ENCODE measurements at places on chromosomes 1 and 21.
A peak's percentile ranks its signal among the peaks of the same experiment; 100 is the strongest.

GRCh38 chr1:23184212-23184934 is 15.7 kb upstream of the LUZP1 start:
- DNase-seq = peak; percentile 52

GRCh38 chr1:99544328-99544727 is 101.6 kb upstream of the PALMD start:
- DNase-seq = no peak

DNA sequence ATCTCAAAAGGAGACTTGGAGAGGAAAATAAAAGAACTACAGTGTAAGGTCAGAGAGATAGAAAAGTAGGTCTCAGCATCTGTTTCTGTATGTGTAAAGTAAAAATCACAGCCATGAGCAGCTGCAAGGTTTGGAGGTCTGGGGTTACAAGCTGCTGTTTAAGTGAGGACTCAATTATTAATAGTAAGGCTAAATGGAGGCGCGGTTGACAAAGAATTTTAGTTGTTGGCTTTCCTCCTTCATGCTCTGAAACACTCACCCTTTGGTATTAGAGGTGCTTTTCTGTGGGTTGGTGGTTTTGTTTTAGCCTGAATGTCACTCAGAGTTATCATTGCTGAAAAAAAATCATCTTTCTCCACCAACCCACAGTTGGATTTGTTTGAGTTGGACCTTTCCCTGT is 59.8 kb upstream of the HAO2 start:
- no peak for DNase-seq

- DNase-seq = no peak
These were observed 443.2 kb downstream of the CAMTA1 start for GRCh38 chr1:7228252-7228961.

DNA sequence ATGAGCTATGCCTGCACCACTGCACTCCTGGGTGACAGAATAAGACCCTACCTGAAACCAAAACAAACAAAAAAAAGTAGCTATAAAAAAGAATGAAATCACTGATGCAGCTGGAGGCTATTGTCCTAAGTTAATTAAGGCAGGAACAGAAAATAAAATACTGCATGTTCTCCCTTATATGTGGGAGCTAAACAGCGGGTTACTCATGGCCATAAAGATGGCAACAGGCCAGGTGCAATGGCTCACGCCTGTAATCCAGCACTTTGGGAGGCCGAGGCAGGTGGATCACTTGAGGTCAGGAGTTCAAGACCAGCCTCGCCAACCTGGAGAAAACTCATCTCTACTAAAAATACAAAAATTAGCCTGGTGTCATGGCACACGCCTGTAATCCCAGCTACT is 152.7 kb downstream of the PIK3R3 start:
- DNase-seq = no peak

GRCh38 chr1:205979301-205979700 is 23.9 kb downstream of the RAB7B start:
- DNase-seq = no peak

DNA sequence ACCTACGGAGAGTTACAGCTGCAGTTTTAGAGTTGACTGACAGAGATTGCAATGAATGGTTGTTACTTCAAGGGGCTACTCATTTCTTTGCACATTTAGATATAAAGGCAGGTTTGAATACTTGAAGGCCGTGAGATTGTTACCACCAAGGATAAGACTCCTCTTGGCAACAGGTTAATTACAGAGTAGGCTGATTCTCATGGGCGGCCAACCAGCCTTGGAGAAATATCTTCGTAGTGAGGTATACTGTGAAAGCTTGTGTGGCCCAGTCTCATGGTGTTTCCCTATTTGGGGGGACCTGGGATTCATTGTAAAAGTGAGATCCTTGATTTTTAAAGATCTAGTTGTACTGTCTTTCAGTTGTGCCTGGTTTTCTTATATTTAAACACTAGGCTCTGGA is 103.2 kb upstream of the OLFM3 start:
- DNase-seq = no peak

DNA sequence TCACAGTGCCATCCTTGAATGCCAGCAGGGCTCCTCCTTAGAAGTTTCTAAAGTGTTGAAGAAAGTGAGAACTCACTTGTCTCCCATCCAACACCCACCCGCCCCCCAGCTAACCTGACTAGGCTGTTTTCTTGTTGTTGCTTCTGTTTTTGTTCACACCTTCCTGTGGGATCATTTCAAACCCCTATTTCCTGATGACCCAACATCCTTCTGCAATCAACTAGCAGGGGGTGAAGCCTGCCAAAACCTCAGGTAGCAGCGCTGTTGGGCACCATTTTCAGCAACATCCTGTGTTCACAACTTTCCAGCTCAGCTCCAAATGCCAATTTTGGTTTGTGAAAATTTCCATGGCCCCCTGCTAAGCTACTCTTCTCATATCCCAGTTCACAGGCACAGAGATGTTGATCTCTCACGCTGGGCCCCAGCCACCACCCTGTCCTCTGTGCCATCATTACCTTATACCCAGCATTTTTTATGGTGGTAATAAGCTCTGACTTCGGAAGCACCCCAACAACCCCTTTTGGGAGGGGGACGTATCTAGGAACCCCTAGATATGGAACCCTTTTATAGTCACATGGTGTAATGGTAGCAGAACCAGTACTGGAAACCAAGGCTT is 41.4 kb downstream of the CDC7 start:
- no peak for DNase-seq

DNA sequence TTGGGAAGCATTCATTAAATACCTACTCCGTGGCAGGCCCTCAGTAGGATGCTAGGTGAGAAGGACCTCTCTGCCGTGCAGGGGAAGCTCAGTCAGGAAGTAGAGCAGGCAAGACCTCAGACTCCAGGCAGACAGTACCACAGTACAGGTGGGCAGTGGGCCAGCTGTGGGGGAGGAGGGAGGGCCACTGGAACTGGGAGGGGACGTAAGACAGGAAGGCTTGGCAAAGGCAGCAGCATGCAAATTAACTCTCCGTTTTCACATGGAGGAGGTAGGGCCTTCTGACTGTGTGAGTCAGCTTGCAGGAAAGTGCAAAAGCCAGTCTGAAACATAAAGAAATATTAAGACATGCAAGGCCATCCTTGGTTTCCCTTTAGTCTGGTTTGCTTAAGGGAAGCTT is 157.7 kb downstream of the TRIM33 start:
- DNase-seq = no peak

GRCh38 chr21:34271189-34271851 is 92.5 kb upstream of the KCNE2 start:
- no peak for DNase-seq

DNA sequence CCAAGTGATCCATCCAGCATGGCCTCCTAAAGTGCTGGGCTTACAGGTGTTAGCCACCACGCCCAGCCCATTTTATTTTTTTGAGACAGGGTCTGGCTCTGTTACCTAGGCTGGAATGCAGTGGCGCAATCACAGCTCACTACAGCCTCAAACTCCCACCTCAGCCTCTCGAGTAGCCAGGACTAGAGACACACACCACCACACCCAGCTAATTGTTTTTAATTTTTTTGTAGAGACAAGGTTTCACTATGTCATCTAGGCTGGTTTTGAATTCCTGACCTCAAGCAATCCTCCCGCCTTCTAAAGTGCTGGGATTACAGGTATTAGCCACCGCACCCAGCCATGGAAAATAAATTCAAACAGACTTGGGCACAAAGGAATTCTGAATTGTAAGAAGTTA is 31.9 kb downstream of the PUM1 start:
- DNase-seq = no peak

DNA sequence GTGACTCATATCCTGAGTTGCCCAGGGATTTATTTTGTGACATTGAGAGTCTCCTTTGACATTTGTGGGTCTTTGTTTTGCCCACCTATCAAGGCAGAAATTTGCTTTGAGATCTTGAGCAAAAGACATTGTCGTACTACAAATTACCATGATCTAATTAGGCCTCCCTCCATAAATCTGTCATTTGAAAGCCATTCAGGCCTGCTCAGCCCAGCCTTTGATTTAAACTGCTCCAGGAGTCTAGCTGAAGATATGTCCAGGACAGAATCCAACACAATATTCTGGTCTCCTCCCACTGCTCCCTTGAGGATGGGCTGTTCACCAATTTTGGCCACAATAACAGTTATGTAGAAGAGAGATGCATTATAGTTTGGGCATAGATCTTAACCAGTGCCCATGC is 86.7 kb downstream of the PROX1 start:
- DNase-seq = no peak

DNA sequence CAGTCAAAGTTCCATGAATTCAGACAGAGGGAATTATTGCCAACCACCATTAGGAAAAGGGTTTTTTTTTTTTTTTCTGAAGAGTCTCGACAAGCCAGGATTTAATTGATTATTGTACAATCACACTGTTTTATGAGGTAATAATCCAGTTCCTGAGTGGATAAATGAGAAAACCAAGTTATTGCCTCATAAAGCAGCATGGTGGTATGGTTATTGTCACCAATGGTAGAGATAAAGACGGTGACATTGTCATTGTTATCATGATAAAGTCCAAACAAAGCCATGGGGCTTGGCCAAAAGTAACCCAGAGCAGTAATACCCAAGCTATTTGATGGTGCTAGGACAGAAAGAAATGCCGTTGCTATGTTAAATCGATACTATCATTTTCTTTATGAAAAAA is 232.8 kb downstream of the USH2A start:
- no peak for DNase-seq

DNA sequence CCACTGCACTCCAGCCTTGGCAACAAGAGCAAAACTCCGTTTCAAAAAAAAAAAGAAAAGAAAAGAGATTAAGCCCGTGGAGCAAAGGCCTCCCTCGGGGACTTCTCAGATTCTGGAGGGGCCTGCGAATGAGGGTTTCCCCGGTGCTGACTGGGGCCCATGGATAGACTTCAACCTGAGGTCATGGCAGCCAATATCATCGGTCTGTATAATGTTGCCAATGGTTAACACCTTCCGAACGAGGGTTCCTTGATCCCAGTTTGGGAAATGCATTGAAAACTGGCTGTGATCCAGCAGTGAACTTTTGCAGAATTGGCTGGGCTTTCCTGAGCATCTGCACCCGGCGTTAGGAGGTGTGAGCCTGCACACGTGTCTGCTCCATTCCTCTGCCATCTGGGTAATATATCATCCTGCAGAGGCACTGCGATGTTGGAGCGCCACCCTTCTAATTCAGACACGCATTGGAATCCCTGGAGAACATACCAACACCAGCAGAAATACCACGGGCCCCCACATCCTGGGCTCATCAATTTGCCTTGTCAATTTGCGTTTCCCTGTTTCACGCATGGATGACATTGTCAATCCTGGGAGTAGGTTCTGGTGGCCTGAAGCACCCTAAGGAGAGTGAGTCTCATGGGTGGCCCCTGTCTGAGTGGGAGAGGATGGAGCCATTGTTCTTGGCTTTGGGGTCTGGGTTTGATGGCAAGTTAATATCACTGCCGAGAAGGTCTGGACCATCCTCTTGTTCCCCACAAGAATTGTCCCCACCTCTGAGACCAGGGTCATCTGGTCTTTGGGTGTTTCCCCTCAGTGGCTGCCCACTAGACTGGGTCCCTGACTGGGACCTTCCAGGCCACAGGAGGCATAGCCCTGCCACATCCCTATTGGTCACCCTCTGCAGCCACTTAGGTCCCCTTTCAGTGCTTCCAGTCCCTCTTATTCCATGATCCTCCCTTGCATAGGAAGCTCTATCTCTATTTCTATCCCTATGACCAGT is 441.0 kb downstream of the PTPRU start:
- DNase-seq = peak; percentile 6

DNA sequence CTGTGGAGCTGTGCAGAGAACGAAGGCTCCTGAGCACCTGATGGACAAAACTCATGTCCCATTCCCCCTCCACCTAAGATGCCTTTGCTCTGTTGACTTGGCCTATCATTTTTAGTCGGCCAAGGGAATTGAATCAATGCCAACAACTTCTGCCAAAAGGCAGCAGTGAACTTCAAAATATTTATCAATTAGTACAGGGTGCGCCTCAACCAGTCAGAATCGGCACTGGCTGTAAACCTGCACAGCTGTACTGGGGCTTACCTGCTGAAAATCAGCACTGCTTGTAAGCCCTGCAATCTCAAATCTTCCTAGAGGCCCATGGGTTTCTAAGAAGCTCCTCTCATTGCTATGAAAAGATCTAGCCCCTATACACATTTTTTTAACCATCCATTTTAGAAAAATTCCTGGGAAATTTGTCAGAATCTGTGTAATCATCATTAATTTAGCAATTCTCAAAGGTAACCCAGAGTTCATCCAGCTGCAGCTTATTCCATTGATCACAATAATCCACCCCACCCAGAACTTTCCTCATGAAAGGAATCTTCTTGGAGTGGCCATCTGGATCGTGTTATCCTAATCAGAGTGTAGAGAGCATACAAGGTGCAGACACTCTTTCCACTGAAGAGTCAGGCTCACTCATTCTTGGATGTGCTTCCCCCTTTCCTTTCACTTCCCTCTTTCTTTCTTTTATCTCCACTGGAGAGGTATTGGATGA is 40.2 kb downstream of the ADAMTS1 start:
- DNase-seq = no peak

GRCh38 chr21:36988536-36988935 is 18.0 kb upstream of the RIPPLY3 start:
- no peak for DNase-seq

DNA sequence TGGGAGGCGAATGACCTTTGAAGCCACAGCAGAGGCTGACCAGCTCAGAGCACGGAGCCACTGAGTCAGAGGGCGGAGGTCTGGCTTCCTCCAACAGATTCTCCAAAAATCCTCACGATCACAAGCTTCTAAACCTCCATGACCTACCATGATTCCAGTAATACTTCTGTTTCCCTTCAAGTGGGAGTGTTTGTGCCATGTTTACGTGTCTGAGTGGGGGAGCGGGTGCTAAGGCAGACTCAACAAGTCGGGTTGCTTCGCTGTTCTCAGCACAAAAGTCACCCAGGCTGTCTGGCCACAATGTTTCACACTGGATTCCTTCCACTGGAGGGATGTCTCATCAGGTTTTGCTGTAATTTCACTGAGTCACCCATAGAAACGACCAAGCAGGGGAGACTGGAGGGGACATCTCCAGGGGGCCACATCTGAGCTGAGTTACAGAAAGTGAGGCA is 86.2 kb downstream of the SLC66A1 start:
- no peak for DNase-seq

- no peak for DNase-seq
These were observed 60.0 kb downstream of the FBXO2 start for GRCh38 chr1:11594222-11594621.

DNA sequence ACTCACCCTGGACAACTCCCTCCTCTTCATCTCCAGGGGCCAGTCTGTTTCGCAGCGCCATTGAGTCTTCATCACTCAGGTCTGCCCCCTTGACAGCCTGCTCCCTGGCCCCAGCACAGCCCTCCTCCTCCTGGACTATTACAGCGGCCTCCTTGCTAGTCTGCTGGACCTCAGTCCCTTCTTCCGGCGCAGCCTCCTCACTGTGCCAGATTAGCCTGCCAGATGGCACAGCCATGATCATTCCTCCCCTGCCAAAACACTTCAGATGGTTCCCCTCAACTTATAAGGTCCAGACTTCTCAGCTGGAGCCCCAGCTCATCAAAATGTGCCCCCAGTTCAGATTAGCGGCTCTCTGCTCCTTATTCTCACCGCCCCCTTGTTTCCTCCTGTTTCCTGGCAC is 7.0 kb upstream of the CELSR2 start:
- DNase-seq = no peak

- DNase-seq = no peak
These were observed 29.8 kb downstream of the RBM11 start for GRCh38 chr21:14245711-14246110.

GRCh38 chr1:154609398-154610380 is 1.7 kb upstream of the ADAR start:
- no peak for DNase-seq

GRCh38 chr1:119081700-119082099 is 58.8 kb downstream of the WARS2 start:
- no peak for DNase-seq

All from progenitor cell of endocrine pancreas (in vitro differentiated cells).